ENCODE measurements at places on chromosomes 11 and 22.
A peak's percentile ranks its signal among the peaks of the same experiment; 100 is the strongest.

GRCh38 chr22:30694171-30694639, 469 bp upstream of the OSBP2 start:
- no peak for DNase-seq

- DNase-seq, result peak; percentile 91
These were observed 30.9 kb upstream of the WNT7B start for GRCh38 chr22:46007848-46008261.

DNA sequence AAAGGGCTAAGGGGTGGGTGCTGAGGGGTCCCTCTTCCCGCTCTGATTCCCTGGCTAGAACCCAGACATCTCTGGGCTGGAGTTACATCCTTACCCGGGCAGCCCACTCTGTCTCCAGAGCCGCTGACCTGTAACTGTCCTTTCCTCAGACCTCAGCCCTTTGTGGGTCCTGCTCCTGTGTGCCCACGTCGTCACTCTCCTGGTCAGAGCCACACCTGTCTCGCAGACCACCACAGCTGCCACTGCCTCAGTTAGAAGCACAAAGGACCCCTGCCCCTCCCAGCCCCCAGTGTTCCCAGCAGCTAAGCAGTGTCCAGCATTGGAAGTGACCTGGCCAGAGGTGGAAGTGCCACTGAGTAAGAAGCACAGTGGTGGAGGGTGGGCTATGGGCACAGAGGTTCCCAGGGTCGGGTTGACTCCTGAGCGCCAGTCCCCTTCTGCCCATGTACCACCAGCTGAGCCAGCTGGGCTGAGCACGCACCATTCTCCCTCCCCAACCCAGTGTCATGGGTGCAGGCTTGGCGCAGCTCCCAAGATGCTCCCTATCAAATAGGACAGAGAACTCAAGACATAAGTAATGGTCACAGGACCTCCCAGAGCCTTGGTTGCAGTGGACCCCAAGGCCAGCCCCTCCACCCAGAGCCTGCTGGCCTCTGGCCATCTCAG, 1.6 kb downstream of the IL18BP start:
- no peak for DNase-seq

GRCh38 chr11:19646921-19647320, 65.7 kb upstream of the NAV2 start:
- DNase-seq, result peak; percentile 95

DNA sequence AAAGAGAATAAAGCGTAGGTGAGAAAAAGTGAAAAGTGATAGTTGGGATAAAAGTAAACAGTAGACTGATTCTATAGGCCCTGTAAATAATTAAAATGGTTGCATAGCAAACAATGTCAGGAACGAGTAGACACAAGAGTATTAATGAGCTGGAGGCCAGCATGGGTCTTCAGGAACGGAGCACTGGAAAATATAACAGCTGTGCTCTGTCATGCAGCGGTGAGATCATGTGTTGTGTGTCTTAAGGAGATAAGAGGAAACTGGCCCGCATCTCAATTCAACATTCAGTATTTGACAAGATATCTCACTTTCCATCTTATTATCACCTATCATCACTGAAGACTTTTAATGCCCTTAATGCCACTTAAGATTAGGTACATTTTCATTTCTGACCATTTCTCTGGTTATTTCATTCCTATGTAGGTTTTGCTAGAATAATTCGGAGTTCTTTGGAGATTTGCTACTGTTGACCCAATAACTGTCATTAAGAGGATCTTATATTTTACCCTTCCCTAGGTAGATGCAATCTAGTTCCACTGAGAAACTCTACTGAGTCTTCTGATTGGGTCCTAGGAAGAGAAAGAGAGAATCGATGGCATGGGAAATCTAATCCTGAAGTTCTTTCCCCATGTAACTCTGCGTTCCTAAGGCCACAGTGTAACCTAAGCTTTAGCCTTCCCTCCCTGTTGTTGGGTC, 35.5 kb upstream of the VWA5A start:
- DNase-seq, result no peak

GRCh38 chr11:61477126-61477525, 31.4 kb upstream of the LRRC10B start:
- DNase-seq, result no peak

DNA sequence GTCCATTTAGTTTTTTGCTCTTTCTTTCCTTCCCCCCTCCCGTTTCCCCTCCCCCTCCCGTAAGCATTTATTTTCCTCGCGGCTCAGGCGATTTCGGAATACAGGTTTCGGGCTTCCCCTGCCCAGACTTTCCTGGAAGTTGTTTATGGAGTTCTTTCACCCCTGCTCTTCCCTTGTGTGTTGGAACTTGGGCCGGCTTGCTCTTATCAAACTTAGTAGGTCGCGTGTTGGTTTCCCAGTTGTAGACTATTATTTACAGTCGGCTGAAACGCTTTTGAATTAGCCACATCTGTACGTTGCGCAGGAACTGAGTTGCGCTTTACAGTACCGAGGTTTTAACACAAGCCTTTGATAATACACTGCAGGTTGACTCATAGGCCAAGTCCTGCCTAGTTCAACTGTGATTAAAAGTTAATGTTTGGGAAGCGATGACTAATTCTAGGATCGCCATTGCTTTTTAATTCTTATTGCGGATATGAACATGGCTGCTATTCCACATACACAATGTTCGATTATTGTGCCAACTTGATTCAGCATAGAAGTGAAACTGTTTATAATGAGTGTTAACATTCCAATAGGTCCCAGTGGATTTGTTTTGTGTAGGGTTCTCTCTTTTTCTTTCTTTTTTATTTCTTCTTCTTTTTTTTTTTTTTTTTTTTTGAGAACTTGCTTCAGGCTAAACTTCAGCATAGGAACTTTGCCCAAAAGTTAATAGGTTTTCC, 1.7 kb downstream of the YAP1 start:
- DNase-seq, result peak; percentile 92

- no peak for DNase-seq
These were observed 11.7 kb upstream of the GLYATL1 start for GRCh38 chr11:58927393-58928106.

- no peak for DNase-seq
These were observed 51.0 kb upstream of the IGLL5 start for GRCh38 chr22:22836635-22837034.

DNA sequence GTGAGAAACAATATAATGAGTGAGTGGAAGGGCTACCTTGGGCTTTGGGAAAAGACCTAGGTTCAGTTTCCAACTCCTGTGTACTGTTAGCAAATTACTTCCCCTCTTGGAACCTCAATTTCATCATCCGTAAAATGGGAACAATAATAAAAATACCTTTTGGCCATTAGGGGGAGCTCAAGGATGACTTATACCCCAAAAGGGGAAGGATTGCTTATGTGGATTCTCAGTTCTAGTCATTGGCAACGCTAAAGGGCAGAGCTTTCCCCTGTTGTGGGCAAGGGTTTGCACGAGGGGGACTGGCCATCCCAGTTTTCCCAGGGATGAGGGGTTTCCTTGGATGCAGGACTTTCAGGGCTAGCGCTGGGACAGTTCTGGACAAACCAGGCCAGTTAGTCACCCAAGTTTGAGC, 3.1 kb upstream of the COMMD9 start:
- peak; percentile 26 for DNase-seq

DNA sequence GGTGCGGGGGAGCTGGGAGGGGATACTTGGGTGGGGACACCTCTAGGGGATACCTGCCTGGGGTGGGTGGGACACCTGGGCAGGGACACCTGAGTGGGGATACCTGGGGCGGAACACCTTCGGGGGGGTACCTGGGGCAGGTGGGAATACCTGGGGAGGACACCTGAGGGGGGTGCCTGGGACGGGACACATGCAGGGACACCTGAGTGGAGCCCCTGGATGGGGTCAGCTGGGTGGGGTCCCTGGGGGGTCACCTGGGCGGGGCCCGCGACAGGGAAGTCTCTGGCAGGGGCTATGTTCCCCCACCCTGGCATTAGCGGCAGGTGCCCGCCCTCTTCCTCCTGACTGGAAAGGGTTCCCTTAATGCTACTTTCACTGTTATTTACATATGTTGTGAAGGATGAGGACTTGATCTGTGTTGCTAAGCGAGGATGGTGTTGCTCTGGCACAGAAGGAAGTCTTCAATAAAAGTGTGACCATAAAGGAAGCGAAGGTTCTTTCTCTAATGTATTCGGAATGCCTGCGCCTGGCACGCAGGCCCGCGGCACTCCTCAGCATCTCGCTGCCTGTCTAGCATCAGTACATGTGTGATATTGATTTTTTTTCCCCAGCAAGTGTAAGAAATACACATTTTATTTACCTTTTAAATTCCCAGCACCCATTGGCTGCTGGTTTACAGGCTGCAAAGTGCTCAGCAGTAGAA, 801.7 kb downstream of the BRD1 start:
- DNase-seq, result no peak

GRCh38 chr22:46735747-46736608, 2.1 kb downstream of the CERK start:
- DNase-seq, result no peak
